Esophagus squamous epithelium (tissue), 5 donors: ENCODE measurements at places on chromosomes 2 and 18. TPM values are rescaled to one million over a fixed set of nuclear protein-coding genes. Genes with fewer than 3 reads are reported as not detected.

DNA sequence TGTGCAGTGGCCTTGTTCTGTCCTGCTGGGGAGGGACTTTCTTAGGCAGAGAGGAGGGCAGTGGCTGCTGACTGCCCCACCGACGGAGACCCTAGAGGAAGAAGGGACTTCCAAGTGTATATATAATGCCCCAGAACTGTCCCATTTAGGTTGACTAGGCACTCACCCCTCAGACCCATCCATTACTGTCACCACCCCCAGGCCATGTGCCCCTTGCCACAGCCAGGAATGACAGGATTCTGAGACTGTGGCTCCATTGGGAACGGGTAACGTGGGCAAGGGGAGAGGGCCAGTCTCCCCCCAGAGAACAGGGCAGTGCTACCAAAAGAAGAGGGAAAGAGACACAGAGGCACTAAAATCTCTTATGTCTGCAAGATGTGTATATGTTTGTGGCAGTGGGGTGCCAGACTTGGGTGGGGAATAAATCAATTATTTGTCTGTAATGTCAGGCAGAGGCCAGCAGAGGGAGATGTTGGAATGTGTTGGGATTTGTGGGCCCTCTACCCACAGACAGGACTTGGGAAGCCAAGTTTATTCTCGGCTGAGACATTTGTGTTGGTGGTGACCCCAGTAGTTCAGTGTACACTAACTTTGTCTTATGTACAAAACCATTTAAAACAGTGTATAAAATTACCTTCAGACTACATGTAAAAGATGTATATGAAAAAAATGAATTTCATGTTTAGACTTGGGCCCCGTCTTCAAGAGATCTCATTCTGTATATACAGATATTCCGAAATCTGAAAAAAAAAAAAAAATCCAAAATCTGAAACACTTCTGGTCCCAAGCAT lies 24.0 kb upstream of the TMEM37 start:
- no peak for DNase-seq

DNA sequence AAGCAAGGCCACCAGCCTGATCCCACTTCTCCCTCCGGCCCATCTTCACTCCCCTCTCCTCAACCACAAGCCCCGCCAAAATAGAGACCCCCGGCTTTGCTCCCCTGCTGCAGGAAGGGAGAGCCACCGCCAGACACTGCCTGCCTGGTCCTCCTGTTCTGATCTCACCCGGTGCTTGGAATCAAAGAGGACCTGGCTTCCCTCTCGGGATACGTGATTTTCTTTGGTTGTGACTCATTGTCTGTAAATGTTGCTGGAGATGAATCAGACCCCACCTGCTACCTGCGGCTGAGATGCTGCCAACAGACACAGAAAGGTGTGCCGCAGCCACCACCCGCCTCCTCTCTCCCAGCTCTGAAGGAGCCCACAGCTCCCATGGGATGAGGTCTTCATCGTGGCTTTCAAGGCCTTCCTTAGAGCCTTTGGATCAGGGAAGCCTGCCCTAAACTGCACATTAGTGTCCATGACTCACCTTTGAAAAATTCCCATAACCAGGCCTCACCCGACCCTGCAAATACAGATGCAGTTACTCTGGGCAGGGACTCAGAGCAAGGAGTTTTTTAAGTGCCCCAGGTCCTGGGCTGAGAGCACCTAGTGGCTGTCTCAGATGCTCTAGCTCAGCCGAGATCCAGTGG lies 79.4 kb upstream of the ZNF532 start:
- no peak for DNase-seq

The IL18R1 gene
- 0.45 TPM for total RNA-seq

DNA sequence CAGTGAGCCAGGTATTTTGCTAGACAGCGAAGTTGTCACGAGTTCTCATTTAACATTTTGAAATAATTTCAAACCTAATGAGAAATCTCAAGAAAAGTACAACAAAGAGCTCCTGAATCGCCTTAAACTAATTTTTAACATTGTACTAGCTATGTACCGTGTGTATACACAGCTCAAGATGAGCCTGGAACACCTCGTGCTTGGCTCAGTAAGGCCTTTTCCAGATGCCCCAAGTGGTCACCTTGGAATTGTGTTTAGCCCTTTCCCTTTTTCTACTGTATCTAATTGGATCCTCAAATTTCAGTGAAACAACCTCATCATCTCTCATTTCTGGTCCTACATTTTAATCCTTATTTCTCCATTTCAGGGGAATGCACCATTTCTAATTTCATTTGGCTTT lies 7.2 kb downstream of the PTPN4 start:
- no peak for DNase-seq
